Transverse colon (tissue), 4 donors: ENCODE measurements at places on chromosomes 1 and 21.
A peak's percentile ranks its signal among the peaks of the same experiment; 100 is the strongest.

DNA sequence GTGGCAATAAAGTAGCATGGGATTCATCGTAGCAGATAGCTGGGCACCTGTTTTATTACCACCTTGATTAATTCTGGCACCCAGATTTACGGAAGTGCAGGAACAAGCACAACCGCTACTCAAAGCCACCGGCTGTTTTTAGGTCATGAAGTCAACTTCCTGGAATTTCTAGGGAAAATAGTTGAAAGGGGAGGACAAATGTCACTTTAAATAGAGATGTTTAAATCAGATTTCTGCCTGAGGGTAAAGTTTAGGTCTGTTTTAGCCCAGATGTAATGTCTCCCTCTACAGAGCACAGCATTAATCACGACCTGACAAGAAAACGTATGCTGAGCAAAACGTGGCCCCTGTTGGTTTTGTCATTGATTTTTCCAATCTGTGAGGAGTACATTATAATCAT lies 8.0 kb downstream of the ADGRL2 start:
- DNase-seq, result no peak

DNA sequence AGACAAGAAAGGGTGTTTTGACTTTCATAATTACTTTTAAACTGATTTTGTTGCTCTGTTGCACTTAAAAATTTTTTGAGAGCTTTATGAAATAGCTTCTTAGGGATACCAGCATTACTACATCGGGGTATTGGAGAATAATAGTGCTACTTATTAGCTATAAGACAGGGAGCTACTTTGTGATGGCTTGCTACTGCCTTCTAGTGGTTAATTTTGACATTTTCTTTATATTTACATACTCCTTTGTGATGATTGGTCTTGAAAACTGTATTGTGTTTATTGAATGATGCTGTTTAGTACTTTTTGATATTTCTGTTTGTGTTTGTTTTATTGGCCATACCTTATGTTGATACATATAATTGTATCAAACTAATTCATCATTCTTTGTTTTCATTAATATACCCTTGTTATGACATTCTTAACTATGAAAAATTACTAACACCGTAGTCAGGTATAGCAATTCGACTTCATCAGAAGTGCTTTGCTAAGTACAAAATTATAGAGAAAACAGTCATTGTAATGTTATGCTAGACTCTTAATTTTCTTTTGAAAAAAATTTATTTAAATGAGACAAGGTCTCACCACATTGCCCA lies 85.5 kb downstream of the CLIC4 start:
- DNase-seq, result no peak

DNA sequence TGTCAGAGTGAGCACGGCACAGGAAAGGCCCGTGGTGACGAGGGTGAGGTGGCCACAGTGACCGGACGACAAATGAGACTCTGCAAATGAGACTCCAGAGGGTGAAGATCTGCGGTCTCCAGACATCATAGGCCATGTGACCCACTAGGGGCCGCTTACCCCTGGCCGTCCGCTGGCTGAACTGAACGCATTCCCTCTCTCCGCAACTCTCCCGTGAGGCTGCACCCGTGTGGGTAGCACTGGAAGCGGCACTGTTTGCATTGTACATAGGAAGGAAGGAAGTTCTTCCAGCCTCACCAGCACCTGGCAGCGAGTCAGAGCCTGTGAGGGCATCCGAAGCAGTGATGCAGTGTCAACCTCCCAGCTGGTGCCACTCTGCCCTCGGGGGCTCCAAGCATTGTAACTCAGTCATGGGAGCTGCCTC lies 23.6 kb upstream of the SPSB1 start:
- DNase-seq, result no peak

DNA sequence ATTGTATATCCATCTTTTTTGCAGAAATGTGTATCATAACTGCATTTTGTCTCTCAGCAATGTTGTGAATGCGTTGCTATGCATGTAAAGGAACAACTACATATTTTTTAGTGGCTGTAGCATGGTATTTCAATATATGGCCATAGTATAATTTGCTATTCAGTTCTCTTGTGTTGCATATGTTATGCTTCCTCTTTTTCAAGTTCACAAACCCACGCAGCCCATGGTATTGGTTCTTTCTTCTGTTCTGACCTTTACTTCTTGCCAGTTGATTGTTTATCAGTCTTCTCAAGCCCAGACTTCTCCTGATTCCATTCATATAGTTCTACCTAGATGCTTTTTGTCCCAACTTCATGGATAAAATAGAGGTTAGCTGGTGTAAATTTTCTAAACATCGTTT lies 6.1 kb downstream of the SLC22A15 start:
- no peak for DNase-seq

GRCh38 chr1:87329051-87329525 lies 408 bp downstream of the LMO4 start:
- DNase-seq, result peak; percentile 57

DNA sequence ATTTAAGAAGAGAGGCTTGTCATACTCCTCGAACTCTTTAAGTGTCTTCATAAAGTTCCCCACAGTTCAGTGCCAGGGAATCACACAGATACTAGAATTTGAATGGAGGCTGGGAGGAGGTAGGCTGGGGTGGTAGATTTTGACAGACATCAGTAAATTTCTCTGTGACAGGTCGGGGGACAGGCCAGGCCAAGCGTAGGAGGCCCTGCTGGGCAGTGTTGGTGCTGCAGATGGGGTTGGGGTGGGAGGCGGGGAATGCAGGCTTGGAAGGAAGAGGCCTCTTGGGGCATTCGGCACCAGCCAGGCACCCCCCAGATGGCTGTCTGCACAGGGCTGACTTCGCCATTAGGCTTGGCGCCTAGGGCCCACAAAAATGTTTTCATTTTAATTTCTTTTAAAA lies 84.0 kb downstream of the MAN1C1 start:
- DNase-seq, result no peak

GRCh38 chr1:76142771-76143540 lies 68.4 kb downstream of the ST6GALNAC3 start:
- DNase-seq, result peak; percentile 43

DNA sequence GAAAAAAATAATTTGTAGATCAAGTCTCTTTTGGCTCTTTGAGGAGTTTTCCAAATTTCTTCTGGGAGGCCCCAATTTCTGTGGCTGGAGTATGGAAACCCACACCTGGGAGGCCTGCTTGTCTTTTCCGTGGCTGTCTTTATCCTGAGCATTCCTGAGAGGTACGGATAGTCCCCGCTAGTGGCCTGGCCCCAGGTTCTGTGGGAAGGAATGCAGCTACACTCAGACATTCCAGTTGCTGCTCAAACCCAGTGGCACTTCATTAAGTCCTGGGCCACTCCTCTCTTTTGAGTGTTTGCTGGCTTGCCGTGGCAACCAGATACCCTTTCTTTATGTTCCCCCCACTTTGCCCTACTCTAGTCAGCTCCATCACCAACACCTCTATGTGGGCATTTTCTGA lies 310.4 kb downstream of the ASTN1 start:
- DNase-seq, result no peak

DNA sequence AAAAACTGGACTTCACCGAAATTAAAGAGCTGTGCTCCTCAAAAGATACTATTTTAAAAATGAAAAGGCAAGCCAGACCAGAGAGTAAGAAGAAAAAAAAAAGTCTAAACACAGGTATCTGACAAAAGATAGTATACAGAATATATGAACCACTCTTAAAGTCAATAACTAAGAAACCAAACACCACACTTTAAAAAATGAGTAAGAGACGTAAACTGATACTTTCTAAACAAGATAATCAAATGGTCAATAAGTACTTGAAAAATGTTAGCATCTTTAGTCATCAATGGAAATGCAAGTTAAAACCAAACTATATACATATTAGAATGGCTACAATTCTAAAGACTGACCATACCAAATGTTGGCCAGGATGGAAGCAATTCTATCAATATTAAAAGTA lies 77.6 kb downstream of the EVI5 start:
- no peak for DNase-seq

GRCh38 chr1:92484472-92485380 lies 2.0 kb downstream of the GFI1 start:
- DNase-seq, result peak; percentile 69

DNA sequence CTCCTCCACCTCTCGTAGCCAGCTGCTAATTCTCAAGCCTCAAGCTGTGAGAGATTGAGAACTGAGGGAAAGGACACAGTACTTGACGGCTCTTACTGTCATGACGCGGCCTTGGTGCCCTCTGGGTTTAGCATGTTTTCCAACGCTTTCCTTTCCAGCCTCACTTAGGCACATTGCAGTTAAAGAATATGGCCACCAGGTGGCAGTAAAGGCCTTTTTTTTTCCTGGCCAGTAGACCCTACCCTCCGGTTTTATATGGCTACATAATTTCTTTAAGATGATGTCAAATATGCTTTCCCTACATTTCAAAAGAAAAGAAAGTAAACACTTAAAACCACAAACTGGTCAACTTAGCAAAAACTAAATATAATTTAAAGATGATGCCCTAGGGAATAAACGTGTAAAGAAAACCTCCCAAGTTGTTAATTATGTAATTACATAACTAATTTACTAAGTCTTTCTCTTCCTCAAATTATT lies 56.8 kb upstream of the PRDX6 start:
- peak; percentile 60 for DNase-seq

DNA sequence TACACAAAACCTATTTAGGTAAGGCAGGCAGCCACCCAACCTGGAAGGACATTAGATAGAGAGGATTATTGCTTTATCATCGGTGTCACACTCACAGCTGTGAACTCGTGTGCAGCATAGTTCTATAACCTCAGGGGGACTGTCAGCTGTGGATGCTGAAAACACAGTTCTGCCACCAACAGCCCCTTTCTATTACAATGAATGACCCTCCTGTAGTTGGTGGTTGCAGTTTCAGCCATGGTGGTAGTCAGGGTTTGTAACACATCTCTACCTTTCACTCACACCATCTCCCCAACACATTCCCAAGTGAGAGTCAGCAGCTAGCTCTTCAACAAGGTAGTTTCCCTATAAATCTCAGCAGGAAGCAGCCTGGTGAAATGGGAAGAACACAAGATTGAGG lies 136.8 kb downstream of the ZC3H11B start:
- no peak for DNase-seq

- DNase-seq, result no peak
Measured at GRCh38 chr1:29420202-29420601, 183.9 kb downstream of the PTPRU start.

- no peak for DNase-seq
Measured at GRCh38 chr1:201216395-201217085, 25.9 kb downstream of the IGFN1 start.

DNA sequence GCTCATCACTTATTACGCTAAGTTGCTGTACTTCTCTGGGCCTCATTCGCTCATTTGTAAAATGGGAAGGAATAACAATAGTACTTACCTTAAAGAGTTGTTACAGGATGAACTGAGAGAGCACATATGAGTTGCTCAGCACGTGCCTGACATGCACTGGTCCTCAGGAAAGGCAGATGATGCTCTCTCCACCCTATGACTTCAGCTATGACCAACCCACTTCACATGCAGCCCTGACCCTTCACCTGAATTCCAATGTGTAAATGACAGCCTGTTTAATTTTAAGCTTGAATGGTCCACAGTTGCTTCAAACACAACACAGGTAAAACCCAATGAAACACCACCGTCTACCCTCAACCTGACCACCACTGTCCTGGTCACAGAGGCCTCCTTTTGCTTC lies 32.9 kb downstream of the GADD45A start:
- DNase-seq, result peak; percentile 47

- no peak for DNase-seq
Measured at GRCh38 chr1:93740601-93741031, 59.0 kb upstream of the BCAR3 start.

DNA sequence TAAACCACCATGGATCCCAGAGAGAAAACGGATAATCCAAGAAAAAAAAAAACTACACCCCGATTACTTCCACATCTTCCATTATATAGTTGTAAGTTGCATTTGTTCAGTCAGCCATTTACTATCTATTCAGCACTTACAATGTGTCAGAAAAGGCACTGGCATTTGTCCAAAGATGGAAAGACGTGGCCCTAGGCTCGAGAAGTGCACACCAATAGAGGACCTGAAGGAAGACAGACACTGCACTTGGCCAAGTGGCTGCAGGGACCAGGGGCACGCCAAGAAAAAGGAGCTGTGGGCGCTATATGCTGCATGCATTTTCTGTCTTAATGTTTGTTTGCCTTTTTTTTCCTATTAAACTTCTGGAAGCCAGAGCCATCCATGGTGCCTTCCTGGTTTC lies 45.2 kb upstream of the LYST start:
- no peak for DNase-seq

GRCh38 chr21:32538147-32538792 lies 47.1 kb downstream of the TCP10L start:
- no peak for DNase-seq

- DNase-seq, result no peak
Measured at GRCh38 chr1:84995484-84996334, 1.2 kb downstream of the MCOLN2 start.

DNA sequence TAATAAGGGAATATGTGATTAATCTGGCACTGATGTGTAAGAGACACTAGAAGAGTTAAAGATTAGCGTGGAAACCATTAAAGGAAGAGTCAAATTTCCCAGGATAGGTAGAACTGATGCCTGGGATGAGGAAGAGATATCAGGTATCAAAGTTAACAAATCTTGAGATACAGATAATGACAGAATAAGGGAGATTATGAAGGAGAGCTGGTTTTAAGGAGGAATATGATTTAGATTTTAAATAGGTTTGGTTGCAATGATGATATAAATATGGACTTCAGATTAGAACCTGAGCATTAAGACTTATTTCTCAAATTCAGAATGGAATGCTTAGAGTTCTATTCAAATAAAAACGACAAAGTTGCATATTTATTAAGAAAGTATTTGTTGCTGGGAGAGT lies 26.2 kb downstream of the MAGI3 start:
- no peak for DNase-seq

- no peak for DNase-seq
Measured at GRCh38 chr1:212431644-212432043, 1.1 kb upstream of the NENF start.

DNA sequence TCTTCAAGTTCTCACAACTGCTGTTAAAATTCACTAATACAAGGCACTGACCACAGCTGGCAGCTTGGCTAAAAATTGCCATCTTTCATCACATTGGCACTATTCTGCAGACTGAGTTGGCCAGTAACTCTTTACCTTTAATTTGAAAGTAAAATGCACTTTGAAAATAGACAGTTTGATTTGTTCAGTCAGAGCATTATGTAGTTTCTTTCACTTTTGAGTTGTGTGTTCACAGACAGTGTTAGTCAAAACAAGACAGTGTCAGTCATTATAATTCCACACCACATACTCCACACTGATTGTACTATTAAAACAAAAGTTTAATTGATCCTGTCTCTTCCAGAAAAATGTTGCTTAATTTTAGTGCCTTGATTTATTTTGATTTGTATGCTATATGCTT lies 160.7 kb downstream of the SDCCAG8 start:
- DNase-seq, result no peak

- no peak for DNase-seq
Measured at GRCh38 chr1:6338695-6339094, 54.9 kb downstream of the ACOT7 start.

- DNase-seq, result peak; percentile 58
Measured at GRCh38 chr1:52032785-52033131, 852 bp downstream of the KTI12 start.

- DNase-seq, result no peak
Measured at GRCh38 chr1:213008564-213008963, 7.1 kb downstream of the ANGEL2 start.
